ENCODE measurements at places on chromosomes 2 and 18. TPM values are rescaled to one million over a fixed set of nuclear protein-coding genes. Genes with fewer than 3 reads are reported as not detected.

Gene ALK
- not detected for total RNA-seq

Gene FBLN7
- total RNA-seq, result 4.4 TPM

Gene AMER3
- not detected for total RNA-seq

Gene POTEI
- total RNA-seq, result 0.16 TPM

Gene UPP2
- total RNA-seq, result not detected

Gene HTR2B
- total RNA-seq, result 0.32 TPM

Gene CYBRD1
- 22.2 TPM for total RNA-seq

Gene ITGB6
- not detected for total RNA-seq

Gene SNORC
- total RNA-seq, result 0.63 TPM

Gene GCKR
- under 0.01 TPM for total RNA-seq

Gene SPP2
- not detected for total RNA-seq

Gene HAAO
- total RNA-seq, result not detected

Gene ABHD1
- total RNA-seq, result not detected

Gene RGPD3
- under 0.01 TPM for total RNA-seq

Gene ASXL3
- total RNA-seq, result under 0.01 TPM

Gene SCYGR4
- not detected for total RNA-seq

Gene CNDP1
- not detected for total RNA-seq

Gene IL1RL2
- not detected for total RNA-seq

Gene PJVK
- 0.32 TPM for total RNA-seq

Gene GPR75
- 3.5 TPM for total RNA-seq

Gene ME2
- total RNA-seq, result 55.8 TPM

Gene WDR35
- total RNA-seq, result 12.1 TPM

Gene KCNG2
- not detected for total RNA-seq

Gene LINC00305
- not detected for total RNA-seq

Gene CXCR4
- 130 TPM for total RNA-seq

Gene INPP1
- total RNA-seq, result 18.6 TPM

Gene PARD6G
- 25.0 TPM for total RNA-seq

Gene WDCP
- 14.4 TPM for total RNA-seq

Gene GBX2
- total RNA-seq, result 1.6 TPM

Gene MEP1B
- total RNA-seq, result 0.25 TPM

Gene DCTN1
- 101 TPM for total RNA-seq

Gene ING5
- 28.6 TPM for total RNA-seq

Gene CCDC141
- total RNA-seq, result 0.57 TPM

Gene IL36A
- total RNA-seq, result not detected

Gene RUFY4
- not detected for total RNA-seq

Gene ZNG1B
- 21.9 TPM for total RNA-seq

Gene RAB27B
- not detected for total RNA-seq

Gene REG3G
- total RNA-seq, result not detected

Measured in bladder microvascular endothelial cell (primary cell).